ENCODE measurements at places on chromosomes 6 and 20. TPM values are rescaled to one million over a fixed set of nuclear protein-coding genes. Genes with fewer than 3 reads are reported as not detected.

GRCh38 chr6:105611606-105612005, 208.7 kb upstream of the PREP start:
- no peak for DNase-seq

GRCh38 chr20:18571009-18571408, 3.8 kb downstream of the SMIM26 start:
- no peak for DNase-seq

The POPDC3 gene
- total RNA-seq: not detected

The MYH7B gene
- 0.51 TPM for total RNA-seq

The LGSN gene
- total RNA-seq: not detected

The NNAT gene
- not detected for total RNA-seq

Measured in uterus (tissue), 4 donors.